Calu3 (cell line): ENCODE measurements at places on chromosomes 16 and 17.

- DNase-seq, result no peak
Measured at GRCh38 chr16:19783363-19784182, 65.5 kb downstream of the IQCK start.

- peak; percentile 71 for DNase-seq
Measured at GRCh38 chr16:55701442-55702319, 45.9 kb downstream of the SLC6A2 start.

- DNase-seq, result no peak
Measured at GRCh38 chr16:64094992-64095634, 1026.8 kb downstream of the CDH11 start.

DNA sequence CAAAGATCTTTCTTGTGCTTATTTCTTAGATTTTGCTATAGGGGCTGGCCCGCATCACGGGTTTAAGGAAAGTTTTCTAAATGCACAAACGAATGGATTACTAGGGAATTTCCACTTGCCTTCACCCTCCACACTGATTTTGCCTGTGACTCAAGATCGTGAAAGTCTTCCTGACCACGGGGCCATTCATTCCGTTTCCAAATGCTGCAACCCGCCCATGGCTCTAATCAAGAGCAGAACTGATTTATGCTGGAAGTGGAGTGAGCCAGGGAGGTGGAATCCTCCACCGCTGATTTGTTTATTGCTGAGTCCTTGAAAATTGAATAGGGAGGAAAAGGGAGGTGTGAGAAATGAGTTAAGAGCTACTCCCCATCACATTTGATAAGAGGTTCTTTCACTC, 52.4 kb downstream of the CA10 start:
- no peak for DNase-seq
